Spinal cord (tissue), 10 donors: ENCODE measurements at places on chromosomes 4 and X. TPM values are rescaled to one million over a fixed set of nuclear protein-coding genes. Genes with fewer than 3 reads are reported as not detected.

DNA sequence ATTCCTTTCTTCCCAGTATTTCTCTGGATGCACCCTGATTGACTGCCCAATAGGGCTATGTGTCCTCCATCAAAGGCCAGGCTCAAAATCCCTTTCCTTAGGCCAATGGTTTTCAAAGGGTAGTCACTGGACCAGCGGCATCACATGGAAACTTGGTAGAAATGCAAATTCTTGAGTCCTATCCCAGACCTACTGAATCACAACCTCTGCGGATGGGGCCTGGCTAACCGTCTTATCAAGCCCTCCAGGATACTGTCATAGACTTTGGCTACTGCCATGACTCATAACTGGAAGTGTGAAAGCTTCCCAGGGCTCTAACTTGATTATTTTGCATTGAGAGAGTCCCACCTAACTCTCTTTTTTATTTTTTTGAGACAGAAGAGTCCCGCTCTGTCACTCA is 71.9 kb upstream of the TFDP3 start:
- DNase-seq = no peak
- no peak overlapping the region for H3K27ac ChIP-seq
- H3K4me3 ChIP-seq = no peak overlapping the region
- no peaks in the 10 kb centered on the region for H3K36me3 ChIP-seq
- no peaks in the 10 kb centered on the region for H3K4me1 ChIP-seq
- no peaks in the 10 kb centered on the region for H3K27me3 ChIP-seq

PGAM4 gene
- not detected for total RNA-seq

IBSP gene
- total RNA-seq = 2.6 TPM

- no peak overlapping the region for H3K4me3 ChIP-seq
- no peaks in the 10 kb centered on the region for H3K36me3 ChIP-seq
- DNase-seq = no peak
- H3K4me1 ChIP-seq = no peaks in the 10 kb centered on the region
Measured at GRCh38 chr4:22196551-22196950, 248.0 kb upstream of the KCNIP4 start.

DNA sequence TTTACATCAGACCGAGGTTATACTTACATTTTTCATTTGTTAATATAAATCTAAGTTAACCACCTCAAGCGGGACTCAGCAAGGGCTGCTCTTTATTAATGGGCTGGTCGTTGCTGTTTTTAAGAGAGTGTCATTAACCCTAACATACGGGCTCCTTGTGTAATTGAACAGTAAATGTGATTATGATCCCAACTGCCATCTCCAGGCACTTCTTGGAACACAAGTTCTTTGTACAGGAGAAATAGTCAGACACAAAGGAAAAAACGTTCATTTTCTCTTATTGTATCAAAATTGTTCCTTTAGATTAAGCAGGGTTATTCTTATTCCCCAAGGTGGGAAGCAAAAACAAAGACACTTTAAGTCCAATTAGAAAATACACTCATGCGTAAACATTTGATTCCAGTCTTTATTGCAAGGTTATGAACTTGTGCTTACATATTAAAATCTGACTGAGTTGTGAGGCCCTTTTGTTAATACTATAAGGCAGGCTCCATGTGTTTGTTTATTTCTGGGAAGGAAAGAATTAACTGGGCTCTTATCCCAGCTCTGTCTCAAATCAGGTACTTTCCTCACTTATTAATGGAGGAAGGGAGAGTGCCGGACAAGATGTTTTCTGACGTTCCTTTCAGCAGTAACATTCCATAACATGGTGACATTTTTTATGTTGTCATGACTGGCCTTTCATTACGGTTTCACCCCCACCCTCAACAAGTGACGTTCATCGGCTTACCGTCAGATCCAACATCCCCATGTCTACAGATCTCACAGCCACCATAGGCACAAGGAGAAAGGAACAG is 95.9 kb downstream of the RASL11B start:
- DNase-seq = no peak
- no peaks in the 10 kb centered on the region for H3K27me3 ChIP-seq
- H3K4me3 ChIP-seq = no peak overlapping the region
- peaks cover 16% of the 10 kb centered on the region for H3K4me1 ChIP-seq
- H3K36me3 ChIP-seq = no peaks in the 10 kb centered on the region
- H3K27ac ChIP-seq = peak overlapping the region; percentile 18
